ENCODE measurements at places on chromosomes 13 and 19.

DNA sequence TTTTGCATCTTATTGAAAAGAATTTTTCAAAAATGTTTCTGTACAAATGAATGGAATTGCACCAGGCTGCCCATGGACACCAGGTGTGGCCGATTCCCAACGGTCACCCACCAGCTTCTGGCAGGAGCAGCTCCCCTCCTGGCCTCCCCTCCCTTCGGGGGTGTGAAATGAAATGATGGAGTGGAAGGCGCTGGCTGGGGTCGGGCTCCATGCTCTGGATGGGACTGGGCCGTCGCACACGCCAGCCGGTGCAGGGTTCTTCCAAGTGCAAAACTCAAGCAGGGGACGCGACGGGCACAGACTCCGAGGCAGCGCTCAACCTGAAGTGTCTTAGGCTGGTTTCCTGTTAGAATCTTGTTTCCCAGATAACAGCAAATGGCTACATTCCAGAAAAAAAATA, 21.9 kb downstream of the C19orf44 start:
- no peak for DNase-seq

- DNase-seq: no peak
Observed at GRCh38 chr13:25172303-25172630, 179 bp upstream of the AMER2 start.

DNA sequence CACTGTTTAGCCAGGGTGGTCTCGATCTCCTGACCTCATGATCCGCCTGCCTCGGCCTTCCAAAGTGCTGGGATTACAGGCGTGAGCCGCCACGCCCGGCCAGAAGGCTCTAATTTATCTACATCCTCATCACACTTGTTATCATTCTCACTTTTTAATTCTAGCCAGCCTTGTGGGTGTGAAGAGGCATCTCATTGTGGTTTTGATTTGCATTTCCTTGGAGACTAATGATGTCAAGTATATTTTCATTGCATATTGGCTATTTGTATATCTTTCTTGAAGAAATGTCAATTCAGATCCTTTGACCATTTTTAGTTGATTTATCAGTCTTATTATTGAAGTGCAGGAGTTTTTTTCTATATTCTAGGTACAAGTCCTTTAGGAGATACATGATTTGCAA, 27.7 kb upstream of the HIF3A start:
- DNase-seq: no peak

DNA sequence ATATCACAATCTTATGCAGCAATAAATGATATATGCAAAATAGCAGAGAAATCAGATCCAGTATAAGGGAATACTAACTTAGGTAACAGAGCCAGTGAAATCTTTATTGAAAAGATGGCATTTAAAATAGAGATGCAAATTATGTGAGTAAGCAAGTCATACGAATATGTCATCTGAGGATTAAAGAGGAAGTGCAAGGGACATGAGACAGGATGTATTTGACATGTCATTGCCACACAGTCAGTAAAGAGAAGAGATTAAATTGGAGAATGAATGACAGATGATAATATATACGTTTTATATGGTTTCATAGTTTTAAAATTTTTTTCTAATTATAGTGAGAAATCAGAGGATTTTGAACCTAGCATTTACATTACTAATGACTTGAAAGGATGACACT, 426.4 kb downstream of the SLITRK5 start:
- DNase-seq: no peak

- no peak for DNase-seq
Observed at GRCh38 chr19:15562861-15563260, 52.2 kb upstream of the CYP4F8 start.

DNA sequence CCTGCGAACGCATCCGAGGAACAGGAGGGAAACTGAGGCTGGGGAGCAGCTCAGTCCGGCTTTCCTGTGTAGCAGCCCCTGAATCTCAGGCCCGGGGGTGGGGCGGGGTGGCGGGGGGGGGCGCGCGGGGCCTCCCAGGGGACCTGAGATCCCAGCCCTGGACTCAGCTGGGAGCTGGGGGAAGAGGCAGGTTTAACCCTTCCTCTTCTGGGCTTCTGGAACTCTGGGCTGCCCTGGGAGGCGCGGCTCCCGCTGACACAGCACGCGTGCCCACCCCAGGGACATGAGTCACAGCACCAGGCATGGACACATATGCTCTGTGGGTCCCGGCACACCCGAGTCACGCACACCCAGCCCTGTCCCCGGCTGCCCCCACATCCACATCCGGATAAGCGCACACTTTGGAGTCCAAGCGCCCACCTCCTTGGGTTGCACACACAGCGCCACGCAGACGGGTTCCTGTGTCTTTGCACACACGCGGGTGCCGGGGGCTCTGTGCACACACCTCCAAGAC, 3.5 kb upstream of the CIRBP start:
- DNase-seq: no peak

DNA sequence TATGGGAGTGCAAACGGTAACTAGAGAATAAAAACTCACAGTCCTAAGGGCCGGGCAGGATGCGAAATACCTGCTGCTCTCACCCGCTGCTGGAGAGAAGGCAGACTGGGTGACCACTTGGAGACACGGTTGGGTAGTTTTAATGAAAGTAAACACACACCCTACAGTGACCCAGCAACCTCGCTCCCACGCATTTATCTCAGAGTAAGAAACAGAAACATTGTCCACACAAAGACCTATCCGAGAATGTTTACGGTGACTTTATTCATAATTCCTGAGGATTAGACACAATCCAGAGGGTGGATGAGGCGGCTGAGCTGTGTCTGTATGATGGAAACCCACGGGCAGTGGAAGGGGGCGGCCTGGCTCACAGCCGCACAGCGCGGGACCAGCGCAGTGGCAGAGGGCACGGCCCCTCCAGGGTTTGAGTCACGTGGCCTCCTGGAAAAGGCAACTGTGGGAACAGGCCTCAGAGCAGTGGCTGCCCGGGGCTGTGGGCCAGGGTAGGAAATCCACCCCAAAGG, 73.5 kb upstream of the C13orf46 start:
- no peak for DNase-seq

GRCh38 chr13:80274643-80275042, 66.3 kb downstream of the SPRY2 start:
- DNase-seq: no peak

- DNase-seq: no peak
Observed at GRCh38 chr13:29905845-29906244, 55.4 kb upstream of the UBL3 start.

- DNase-seq: no peak
Observed at GRCh38 chr13:44573071-44573470, 3.1 kb downstream of the TSC22D1 start.

DNA sequence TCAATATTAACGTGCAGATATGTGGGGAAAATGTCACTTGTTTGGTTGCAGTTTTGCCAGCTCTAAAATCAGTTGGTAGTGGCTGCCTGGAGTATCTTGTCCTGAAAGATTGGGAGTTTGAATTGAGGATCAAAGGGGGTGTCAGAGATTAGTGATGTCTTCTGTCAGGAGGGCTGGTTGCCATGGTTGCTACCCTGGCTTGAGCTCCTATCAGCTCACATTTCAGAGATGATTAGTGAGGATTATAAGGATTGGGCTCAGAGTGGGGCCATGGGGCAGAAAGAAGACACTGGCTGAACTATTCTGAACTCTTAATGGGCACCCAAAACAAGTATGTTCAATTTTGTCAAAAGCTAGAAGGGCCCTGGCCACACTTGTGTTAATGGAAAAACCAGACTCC, 95.5 kb upstream of the RNF113B start:
- DNase-seq: no peak

DNA sequence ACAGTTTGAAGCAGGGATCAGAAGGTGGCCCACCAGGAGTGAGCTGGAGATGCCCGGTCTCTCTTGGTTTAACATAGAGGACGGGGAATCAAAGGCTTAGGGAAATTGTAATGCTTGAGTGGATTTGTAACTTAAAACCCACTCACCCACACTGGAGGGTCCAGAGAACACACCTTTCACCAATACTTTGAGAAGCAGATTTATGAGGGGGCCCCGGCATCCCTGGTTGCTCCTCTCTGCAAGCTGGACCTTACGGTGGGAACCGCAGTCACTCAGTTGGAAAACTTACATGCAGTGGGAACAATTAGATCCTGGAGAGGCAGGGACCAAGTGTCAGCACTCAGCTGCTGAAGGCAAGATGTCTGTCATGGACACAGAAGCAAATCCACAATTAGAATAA, 20.5 kb downstream of the PPP5C start:
- no peak for DNase-seq

DNA sequence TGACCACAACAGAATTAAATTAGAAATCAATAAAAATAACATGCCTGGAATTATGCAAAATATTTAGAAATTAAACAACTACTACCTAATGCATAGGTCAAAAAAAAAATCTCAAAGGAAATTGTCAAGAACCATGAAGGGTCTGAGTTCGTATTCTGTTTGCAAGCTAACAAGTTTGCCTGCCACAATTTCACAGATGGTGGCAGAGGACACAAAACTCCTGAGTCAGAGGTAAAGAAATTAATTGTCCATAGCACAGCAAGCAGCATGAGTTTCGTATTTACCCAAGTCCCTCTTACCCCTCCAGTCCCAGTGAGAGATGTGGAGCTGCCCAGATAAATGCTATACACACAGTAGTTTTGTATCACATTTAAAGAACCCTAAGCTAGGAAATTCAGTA, 675.9 kb downstream of the UQCRFS1 start:
- no peak for DNase-seq
